ENCODE measurements at places on chromosomes 1 and 21.

- DNase-seq = peak; percentile 77
Observed at GRCh38 chr21:45224189-45224938, 63.3 kb downstream of the POFUT2 start.

DNA sequence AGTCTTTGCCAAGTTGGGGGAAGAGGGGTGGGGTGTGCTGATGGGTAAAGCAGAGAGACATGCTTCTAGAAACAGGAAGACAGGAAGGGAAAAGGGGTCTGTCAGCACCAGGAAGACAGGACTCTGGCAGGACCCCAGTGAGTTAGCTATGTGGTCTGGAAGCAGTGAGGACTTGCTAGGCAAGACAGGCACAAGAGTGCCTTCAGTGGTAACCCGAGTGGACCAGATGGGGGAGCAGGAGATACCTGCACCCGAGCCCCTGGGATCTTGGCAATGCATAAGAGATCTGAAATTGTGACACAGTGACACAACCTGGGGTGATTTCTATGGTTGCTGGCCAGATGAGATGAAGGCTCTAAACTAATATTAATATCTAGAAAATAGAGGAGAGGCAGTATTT is 7.0 kb downstream of the TLR5 start:
- DNase-seq = no peak

- DNase-seq = no peak
Observed at GRCh38 chr1:92085727-92086126, 5.6 kb downstream of the BTBD8 start.

DNA sequence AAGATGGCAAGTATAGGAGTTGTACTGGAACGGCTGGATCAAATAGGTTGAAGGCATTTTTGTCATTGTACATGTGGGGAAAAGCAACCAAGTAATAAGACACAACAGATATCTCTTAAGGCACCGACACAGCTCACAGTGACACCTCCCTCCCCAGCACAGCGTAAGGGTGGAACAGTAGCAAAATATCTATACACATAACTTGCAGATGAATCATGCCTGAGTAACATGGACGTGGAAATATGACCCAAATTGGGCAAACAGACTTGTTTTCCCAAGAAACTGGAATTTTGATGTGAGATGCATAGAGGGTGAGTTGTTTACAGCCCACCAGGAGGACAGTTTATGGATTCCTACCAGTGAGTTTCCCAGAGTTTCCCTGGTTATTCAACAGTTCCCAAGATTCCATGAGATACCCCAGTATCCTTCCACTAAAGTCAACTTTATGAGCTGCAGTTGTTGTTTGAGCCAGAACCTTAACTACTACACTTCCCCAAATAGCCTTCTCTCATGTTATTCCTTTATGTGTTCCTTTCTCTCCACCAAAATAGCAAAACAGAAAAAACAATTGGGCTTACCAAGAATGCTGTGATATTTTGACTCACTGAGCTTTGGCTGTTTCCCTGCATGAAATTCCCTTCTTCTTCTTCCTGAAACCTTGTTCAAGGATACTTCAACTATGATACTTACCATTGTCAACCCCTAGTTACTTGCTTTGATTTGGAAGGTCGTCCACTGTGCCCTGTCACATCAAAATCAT is 7.1 kb upstream of the DR1 start:
- DNase-seq = no peak

DNA sequence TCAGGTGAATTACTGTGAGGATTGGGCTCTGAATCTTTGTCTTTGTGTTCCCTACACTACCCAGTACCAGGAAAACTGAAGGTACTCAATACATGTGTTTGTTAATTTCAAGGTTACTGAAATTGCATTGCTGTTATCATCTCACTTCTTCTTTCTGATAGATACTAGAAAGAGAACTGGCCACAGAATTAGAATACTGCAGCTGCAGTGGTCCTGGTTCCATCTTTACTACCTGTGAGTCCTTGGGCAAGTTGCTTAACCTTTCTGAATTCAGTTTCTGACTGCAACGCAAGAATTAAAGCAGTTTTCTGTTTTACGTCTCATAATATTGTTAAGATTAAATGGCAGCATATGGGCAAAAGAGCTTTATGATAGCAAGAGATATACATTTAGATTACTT is 263.5 kb downstream of the LMO4 start:
- DNase-seq = no peak

DNA sequence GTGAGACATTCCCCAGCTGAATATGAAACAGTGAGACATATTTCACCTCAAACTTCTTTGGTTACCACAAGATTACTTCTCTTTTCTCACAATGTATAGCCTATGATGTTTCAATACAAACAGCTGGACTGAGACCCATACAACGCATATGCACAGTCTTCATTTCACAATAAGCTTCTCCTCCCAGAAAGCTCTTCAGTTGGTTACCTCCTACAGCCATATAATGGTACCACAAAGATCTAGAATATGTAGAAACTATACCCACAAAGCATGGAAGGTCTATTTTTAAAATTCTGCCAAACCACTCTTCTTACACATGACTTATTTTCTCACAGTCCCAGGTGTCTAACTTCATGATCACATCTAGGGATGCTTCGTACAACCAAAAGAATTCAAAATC is 70.8 kb downstream of the JAK1 start:
- DNase-seq = no peak

GRCh38 chr1:2129256-2129943 is 65.2 kb downstream of the FAAP20 start:
- DNase-seq = no peak

DNA sequence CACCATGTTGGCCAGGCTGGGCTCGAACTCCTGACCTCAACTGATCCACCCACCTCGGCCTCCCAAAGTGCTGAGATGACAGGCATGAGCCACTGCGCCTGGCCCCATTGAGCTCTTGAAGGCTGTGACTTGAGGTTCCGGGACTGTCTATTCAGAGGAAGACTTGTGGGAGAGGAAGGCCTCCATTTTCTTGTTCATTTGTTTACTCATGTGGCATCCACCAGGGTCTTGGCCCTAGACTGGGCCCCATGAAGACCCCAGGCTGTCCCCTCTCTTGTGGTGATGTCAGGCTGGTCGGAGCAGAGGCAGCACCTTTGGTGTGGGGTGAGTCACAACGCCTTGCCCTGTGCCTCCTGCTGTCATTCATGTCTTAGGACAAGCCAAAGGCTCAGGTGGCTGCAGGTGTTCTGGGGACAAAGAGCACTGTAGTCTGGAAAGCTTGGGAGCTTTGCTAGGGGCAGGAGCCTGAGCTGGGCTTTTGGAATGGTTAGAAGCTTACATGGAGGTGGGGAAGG is 224.6 kb upstream of the C1orf174 start:
- no peak for DNase-seq

- DNase-seq = peak; percentile 78
Observed at GRCh38 chr1:155044812-155045657, 6.1 kb upstream of the ADAM15 start.

- DNase-seq = no peak
Observed at GRCh38 chr1:93256433-93256832, 75.9 kb downstream of the CCDC18 start.

DNA sequence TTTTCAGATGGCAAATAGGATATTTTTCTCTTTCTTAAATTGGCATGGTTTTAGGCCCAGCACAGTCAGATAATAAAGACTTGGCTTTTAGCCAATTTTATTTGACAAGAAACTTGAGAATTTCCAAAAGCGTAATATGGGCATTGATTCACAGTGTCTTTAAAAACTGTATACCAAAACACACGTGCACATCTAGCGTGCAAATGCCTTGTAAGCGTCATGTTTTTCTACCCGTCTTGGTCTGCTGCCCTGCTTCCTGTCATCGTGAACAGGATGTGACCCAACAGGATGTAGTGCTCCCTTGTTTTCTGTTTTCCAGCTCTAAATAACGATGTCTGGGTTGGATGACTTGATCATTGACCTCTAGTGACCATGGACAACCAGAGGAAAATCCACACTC is 24.7 kb upstream of the SLC44A3 start:
- DNase-seq = no peak

DNA sequence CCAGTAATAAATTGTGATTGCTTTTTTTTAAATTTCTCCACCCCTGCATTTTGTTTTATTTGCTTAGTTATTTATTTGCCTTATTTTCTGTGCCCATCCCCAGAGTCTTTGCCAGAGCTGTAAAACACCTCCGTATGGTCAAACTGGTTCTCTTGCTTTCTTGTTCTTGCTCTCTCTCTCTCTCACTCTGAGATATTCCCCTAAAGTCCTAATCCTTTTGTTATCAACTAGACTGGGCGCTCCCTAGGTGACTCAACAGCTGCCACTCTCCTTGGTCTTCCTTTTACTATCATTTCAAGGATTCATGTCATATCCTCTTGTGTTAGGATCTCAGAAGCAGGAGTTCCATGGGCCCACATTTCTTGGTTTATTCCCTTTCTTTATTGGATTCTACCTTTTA is 160.0 kb downstream of the PRDM2 start:
- DNase-seq = no peak

GRCh38 chr1:32392325-32392724 is 1.9 kb downstream of the BSDC1 start:
- no peak for DNase-seq

DNA sequence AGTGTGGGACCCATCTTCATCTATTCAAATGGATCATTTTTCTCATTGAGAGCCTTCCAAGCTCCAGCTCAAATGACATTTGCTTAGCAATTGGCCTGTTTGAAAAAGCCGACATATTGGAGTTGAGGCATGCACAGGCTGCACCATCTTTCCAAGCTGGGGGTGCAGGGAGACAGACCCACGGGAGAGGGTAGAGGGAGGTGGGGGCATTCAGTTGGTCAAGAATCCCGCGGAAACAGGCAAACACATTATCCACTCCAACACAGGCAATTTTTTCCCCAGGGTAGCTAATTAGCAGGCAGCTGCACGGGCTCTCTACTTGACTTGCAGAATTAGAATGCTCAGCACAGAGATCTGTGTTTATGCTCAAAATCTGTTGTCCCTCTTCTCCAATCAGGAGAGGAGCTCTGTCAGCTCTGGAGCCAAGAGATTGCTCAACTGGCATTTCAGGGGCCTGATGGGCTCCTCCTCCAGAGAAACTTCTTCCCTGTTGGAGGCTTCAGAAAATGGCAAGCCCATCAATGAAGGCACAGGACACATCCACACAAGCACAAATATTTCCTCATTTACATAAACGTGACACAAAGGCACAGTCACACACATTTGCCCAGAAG is 267.8 kb downstream of the FOXD2 start:
- no peak for DNase-seq

DNA sequence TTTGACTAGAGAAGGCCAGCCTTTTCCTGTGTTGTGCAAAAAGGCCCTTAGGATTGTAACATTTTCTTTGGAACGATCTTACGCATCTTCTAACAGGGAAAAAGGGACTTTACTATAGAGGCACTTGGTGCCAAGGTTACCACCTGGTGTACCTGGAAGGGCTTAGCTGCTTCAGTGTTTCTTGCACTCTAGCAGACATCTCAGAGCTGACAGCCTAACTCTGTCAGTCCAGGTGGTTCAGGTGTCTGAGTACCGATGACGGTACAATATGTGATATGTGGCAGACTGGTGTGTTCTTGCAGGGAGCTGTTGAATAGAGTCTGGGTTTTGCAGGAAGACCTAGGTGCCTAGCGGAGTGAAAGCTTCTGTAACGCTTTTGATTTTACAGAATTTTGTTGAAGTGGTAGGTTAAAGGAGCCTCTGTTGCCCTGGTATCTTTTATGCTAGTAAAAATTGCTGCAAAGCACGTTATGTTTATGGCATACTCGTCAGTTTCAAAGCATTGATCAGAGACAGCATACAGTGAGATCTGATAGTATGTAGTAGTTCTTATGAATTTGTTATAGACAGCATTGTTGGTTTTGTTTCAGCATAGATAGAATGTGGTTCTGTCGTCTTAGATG is 1.4 kb downstream of the MAGI3 start:
- peak; percentile 24 for DNase-seq

GRCh38 chr1:18354612-18355011 is 126.1 kb upstream of the KLHDC7A start:
- DNase-seq = no peak

- no peak for DNase-seq
Observed at GRCh38 chr1:20370698-20371097, 80.0 kb downstream of the VWA5B1 start.

GRCh38 chr21:36097427-36098181 is 27.8 kb downstream of the CBR1 start:
- no peak for DNase-seq

DNA sequence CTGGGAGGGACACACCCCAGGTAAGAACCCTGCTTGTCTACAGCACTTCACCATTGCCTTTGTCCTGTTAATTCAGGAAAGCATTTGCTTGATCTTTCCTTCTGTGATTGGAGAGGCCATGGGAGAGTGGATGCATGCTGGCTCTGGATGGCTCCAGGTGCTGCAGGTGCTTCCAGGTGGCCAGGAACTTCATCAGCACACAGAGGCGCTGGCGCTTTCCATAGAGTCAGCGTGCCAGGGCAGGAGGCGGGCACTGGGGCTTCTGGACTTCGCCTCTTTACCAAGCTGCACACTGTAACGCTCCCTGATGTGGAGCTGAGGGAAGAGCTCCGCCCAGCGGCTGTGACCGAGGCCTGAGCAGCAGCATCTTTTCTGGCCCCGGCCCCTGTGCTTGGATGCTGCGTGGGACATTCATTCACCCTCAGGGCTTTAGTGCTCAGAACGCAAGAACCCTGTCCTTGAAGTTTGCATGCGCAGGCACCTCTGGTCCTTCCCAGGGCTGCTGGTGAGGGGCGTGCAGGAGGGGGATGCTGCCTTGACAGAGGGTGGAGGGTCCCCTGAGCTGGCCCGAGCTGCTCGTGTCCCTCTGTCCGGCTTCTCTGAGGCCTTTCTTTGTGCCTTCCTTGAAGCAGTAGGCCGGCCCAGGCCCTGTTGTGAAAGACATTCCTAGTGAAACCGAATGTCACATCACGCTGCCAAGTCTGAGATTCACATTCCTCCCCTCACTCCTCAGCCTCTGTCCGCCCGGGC is 1.6 kb upstream of the MX2 start:
- no peak for DNase-seq

- DNase-seq = no peak
Observed at GRCh38 chr21:35303085-35303484, 254.0 kb upstream of the RUNX1 start.

DNA sequence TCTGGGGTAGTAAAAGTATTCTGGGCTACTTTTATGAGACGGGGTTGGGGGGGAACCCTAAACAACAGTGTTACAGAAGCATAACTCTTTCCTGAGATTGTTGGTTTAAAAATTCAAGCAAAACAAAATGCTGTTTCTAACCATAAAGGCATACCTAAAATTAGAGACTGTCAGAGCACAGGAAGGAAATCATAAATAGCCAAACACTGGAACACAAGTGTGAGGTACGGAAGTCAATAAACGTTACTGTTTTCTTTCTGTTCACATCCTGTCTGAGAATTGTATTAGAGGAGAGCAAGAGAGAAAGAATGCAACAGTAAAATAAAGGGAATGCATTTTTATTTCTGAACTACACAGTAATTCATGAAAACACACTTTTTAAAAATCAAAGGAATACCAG is 42.8 kb upstream of the IL12RB2 start:
- DNase-seq = peak; percentile 5

Measured in CD4-positive, alpha-beta T cell treated with Interleukin-17A for 1 hour (primary cell).